ENCODE measurements at places on chromosomes 7 and 10. TPM values are rescaled to one million over a fixed set of nuclear protein-coding genes. Genes with fewer than 3 reads are reported as not detected.
A peak's percentile ranks its signal among the peaks of the same experiment; 100 is the strongest.

CCDC3 gene
- total RNA-seq = 21.3 TPM

LLCFC1 gene
- not detected for total RNA-seq

CYP26C1 gene
- total RNA-seq = not detected

ERVW-1 gene
- not detected for total RNA-seq

GRCh38 chr10:86410542-86411124, 44.0 kb upstream of the GRID1 start:
- H3K27ac ChIP-seq = peak overlapping the region; percentile 60
- no peak overlapping the region for H3K4me3 ChIP-seq
- peaks cover 23% of the 10 kb centered on the region for H3K4me1 ChIP-seq
- no peaks in the 10 kb centered on the region for H3K27me3 ChIP-seq

- H3K27me3 ChIP-seq = no peaks in the 10 kb centered on the region
- H3K27ac ChIP-seq = no peak overlapping the region
- DNase-seq = no peak
- no peak overlapping the region for H3K4me3 ChIP-seq
Measured at GRCh38 chr7:114765331-114766040, 156.4 kb upstream of the MDFIC start.

DNA sequence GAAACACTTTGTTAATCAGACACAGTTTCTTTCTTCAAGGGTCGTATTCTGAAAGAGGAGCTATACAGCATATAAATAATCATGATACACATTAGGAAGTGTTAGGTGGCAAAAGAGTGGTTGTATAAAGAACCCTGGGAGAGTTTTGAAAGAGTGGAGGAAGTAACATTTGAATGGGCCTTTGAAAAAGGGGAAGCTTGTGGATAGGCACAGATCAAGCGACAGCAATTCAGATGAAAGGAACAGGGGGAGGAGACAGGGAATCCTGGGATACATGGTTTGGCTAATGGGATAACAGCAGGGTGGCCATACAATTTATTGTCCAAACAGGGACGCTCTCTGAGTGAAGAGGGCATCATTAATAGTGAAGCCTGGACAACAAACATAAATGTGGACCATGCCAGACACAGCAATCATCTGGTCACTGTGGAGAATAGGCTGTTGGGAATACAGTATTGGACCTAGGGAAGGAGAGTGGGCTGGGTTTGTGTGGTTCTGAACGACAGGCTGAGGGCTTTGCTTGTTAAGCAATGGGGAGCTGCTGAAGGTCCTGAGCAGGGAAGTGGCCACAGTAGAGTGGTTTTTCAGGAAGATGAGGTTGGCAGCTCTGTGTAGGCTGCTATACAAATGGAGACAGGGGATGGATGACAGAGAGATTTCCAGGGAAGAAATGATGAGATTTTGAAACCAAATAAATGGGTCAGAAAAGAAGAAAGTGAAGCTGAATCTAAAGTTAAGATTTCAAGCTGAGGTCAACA, 75.9 kb downstream of the ICA1 start:
- H3K4me1 ChIP-seq = no peaks in the 10 kb centered on the region
- no peak overlapping the region for H3K4me3 ChIP-seq
- no peak for DNase-seq
- no peaks in the 10 kb centered on the region for H3K27me3 ChIP-seq
- no peaks in the 10 kb centered on the region for H3K36me3 ChIP-seq

DNA sequence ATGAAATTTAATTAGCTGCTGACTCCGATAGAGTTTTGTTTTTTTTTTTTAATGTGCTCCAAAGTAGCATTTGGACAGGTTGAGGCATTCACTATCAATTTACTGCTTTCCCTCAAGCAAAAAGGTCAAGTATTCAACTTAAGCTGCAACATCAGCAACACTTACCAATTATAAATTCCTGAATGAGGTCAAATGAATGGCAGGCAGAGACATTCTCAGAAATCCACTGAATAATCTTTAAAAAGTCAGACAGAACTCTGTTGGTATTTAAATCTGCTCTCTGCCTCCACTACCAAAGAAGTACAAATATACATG, 62.8 kb downstream of the GSAP start:
- no peak overlapping the region for H3K4me3 ChIP-seq
- H3K36me3 ChIP-seq = no peaks in the 10 kb centered on the region
- no peaks in the 10 kb centered on the region for H3K27me3 ChIP-seq
- peaks cover under 1% of the 10 kb centered on the region for H3K4me1 ChIP-seq
- no peak for DNase-seq

GRCh38 chr7:103658055-103659005, 212.3 kb upstream of the SLC26A5 start:
- peaks cover 10% of the 10 kb centered on the region for H3K4me1 ChIP-seq
- H3K36me3 ChIP-seq = no peaks in the 10 kb centered on the region
- no peak for DNase-seq
- no peaks in the 10 kb centered on the region for H3K27me3 ChIP-seq
- H3K27ac ChIP-seq = no peak overlapping the region

- H3K36me3 ChIP-seq = no peaks in the 10 kb centered on the region
- H3K27ac ChIP-seq = no peak overlapping the region
- DNase-seq = no peak
- H3K4me3 ChIP-seq = no peak overlapping the region
- peaks cover 16% of the 10 kb centered on the region for H3K4me1 ChIP-seq
Measured at GRCh38 chr10:29067161-29067560, 221.7 kb upstream of the LYZL1 start.

- H3K4me1 ChIP-seq = peaks cover 32% of the 10 kb centered on the region
- no peak overlapping the region for H3K4me3 ChIP-seq
- H3K27ac ChIP-seq = no peak overlapping the region
- no peaks in the 10 kb centered on the region for H3K36me3 ChIP-seq
- DNase-seq = no peak
Measured at GRCh38 chr10:101934686-101935305, 91.2 kb upstream of the KCNIP2 start.

DNA sequence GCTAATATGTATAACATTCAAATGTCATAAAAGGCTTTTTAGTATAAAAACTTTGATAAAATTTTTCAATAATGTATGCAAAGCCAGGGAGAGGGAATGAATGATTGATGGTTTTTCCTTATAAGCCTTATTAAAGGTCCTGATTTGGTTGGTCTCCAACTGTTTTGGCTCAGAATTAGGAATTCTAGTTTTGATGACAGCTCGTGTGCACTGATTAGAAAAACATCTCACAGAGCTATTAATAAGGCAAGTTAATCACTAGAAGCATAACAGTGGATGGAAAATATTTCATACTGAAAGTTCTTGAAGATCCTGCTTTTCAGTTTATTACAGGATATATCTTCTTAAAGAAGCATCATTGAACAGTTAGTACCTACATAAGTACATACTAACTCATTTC, 114.9 kb upstream of the NOBOX start:
- no peak overlapping the region for H3K4me3 ChIP-seq
- H3K4me1 ChIP-seq = no peaks in the 10 kb centered on the region
- H3K27ac ChIP-seq = no peak overlapping the region
- no peaks in the 10 kb centered on the region for H3K36me3 ChIP-seq

DNA sequence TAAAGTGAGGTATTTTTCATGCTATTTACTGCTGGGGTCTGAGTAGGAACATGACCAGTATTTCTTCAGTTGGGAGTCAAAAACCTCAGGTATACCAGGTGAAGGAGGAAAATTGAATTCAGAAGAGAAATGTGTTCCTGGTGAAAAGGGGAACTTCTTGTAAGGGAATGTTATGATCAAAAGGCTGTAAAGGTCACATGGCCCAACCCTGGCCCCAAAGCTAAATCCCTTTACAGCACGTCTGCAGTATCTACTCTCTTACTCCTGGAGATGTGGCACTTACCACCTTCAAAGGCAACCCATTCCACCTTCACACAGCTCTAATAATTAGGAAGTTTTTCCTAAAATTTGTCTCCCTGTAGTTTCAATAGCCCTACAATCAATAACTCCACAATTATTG, 15.2 kb downstream of the PIK3AP1 start:
- no peaks in the 10 kb centered on the region for H3K27me3 ChIP-seq
- H3K4me1 ChIP-seq = no peaks in the 10 kb centered on the region
- H3K4me3 ChIP-seq = no peak overlapping the region
- H3K36me3 ChIP-seq = no peaks in the 10 kb centered on the region
- no peak overlapping the region for H3K27ac ChIP-seq
- DNase-seq = no peak

GRCh38 chr7:108358553-108358952, 97.7 kb downstream of the NRCAM start:
- peaks cover 31% of the 10 kb centered on the region for H3K4me1 ChIP-seq
- H3K27me3 ChIP-seq = no peaks in the 10 kb centered on the region
- H3K27ac ChIP-seq = peak overlapping the region; percentile 27
- peak; percentile 79 for DNase-seq
- no peak overlapping the region for H3K4me3 ChIP-seq

DNA sequence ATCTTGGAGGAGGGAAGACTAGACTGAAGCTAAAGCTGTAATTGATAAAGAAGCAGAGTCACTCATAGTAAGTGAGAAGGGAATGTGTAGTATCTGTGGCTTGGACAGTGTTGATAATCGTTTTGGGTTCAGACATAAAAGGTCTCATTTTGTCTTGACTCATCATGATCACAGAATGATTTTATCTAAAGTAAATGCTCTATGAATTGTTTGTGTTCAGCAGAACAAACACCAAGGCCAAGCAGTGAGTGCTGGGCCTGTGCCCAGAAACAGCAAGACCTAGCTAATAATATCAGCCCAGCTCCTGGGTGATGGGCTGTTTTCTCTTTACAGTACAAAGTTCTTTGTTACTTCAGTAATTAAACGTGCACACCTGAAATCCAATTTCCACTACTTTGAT, 26.7 kb upstream of the CD36 start:
- no peaks in the 10 kb centered on the region for H3K27me3 ChIP-seq
- H3K27ac ChIP-seq = no peak overlapping the region
- peak; percentile 21 for DNase-seq
- no peak overlapping the region for H3K4me3 ChIP-seq
- H3K36me3 ChIP-seq = no peaks in the 10 kb centered on the region
- peaks cover 8% of the 10 kb centered on the region for H3K4me1 ChIP-seq

- no peak for DNase-seq
- no peak overlapping the region for H3K4me3 ChIP-seq
- H3K27me3 ChIP-seq = no peaks in the 10 kb centered on the region
- H3K27ac ChIP-seq = no peak overlapping the region
- no peaks in the 10 kb centered on the region for H3K4me1 ChIP-seq
Measured at GRCh38 chr7:144513334-144513733, 109.8 kb upstream of the NOBOX start.

- no peak overlapping the region for H3K27ac ChIP-seq
- no peak overlapping the region for H3K4me3 ChIP-seq
Measured at GRCh38 chr7:2990949-2991470, 52.7 kb downstream of the CARD11 start.

GRCh38 chr7:84547331-84547730, 352.7 kb upstream of the SEMA3A start:
- H3K27ac ChIP-seq = no peak overlapping the region
- H3K4me3 ChIP-seq = no peak overlapping the region
- no peaks in the 10 kb centered on the region for H3K27me3 ChIP-seq
- H3K36me3 ChIP-seq = no peaks in the 10 kb centered on the region
- no peak for DNase-seq
- H3K4me1 ChIP-seq = peaks cover 22% of the 10 kb centered on the region

GRCh38 chr10:129642427-129642826, 175.4 kb downstream of the MGMT start:
- H3K4me1 ChIP-seq = no peaks in the 10 kb centered on the region
- no peaks in the 10 kb centered on the region for H3K36me3 ChIP-seq
- no peaks in the 10 kb centered on the region for H3K27me3 ChIP-seq
- DNase-seq = no peak
- no peak overlapping the region for H3K27ac ChIP-seq
